ENCODE measurements at places on chromosomes 6 and 20.

GRCh38 chr20:59786801-59787537 lies 146.5 kb downstream of the SYCP2 start:
- DNase-seq, result peak; percentile 32

- DNase-seq, result no peak
Observed at GRCh38 chr6:69155467-69155866, 520.4 kb downstream of the ADGRB3 start.

DNA sequence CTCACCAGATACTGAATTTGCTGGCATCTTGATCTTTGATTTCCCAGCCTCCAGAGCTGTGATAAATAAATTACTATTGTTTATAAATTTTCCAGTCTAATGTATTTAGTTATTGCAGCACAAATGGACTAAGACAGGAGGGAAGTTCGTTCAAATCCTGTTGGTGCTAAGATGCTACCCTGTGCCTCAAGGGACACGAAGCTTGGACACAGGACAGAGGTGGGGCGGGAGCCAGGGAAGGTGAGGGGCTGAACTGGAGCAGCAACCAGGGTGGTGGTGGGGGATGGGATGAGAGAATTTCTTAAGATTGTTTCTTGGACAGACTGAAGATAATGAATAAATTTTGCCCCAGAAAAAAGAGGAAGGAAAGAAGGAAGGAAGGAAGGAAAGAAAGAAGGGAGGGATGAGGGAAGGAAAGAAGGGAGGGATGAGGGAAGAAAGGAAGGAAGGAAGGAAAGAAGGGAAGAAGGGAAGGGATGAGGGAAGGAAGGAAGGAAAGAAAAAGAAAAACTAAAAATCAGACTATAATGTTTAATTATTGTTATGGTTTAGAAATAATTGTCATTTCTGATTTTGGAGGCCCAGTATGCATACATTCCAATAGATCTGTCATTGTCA lies 127.2 kb downstream of the CDC5L start:
- DNase-seq, result no peak

GRCh38 chr6:38640216-38640909 lies 634 bp upstream of the BTBD9 start:
- DNase-seq, result peak; percentile 68

- no peak for DNase-seq
Observed at GRCh38 chr6:127950566-127951145, 49.8 kb upstream of the THEMIS start.

DNA sequence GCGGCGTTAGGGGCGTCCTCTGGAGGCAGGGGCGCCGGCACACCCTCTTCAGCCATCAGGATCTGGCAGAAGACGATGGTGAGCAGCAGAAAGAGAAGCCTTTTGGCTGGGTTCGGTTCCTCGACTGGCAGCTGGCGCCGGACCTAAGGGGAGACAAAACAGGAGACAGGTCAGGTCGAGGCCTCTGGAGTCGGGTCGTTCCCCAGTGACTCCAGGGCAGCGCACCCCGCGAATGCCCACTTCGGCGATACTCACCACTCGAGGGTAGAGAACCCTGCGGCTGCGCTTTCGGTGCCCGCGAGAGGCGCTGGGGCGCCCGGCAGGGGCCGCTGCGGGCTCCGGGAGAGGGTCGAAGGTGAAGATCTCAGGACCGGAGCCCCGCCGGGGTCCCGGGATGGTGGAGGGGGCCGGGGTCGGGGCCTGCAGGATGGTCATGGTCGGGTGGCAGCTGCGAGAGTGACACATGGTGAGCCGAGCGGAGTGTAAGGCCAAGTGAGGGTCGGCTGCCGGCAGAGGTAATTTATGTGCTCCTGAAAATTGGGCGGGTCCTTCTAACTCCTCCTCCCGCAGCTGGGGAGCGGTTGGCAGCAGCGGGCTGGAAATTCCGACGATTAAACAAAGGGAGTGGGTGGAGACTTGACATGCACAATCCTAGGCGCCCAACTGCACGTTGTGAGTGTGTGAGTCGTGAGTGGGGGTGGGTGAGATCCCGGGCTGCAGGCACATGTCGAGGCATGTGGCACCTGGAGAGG lies at the start of gene IER3:
IER3 (minus strand) TSS at position 494 of the 752 bp plus-strand sequence; CDS start at position 465, 29 bp downstream.
- DNase-seq, result peak; percentile 83

GRCh38 chr6:44920952-44921491 lies 407.1 kb upstream of the RUNX2 start:
- DNase-seq, result no peak

- DNase-seq, result no peak
Observed at GRCh38 chr20:60211618-60212463, 253.6 kb downstream of the CDH26 start.

- no peak for DNase-seq
Observed at GRCh38 chr6:165697171-165697570, 34.1 kb upstream of the PDE10A start.

GRCh38 chr6:144519426-144519825 lies 234.3 kb downstream of the UTRN start:
- DNase-seq, result no peak

GRCh38 chr6:28884423-28885131 lies 39.2 kb downstream of the TRIM27 start:
- no peak for DNase-seq

All from Caco-2 (cell line).